ENCODE measurements at places on chromosomes 4 and X.

DNA sequence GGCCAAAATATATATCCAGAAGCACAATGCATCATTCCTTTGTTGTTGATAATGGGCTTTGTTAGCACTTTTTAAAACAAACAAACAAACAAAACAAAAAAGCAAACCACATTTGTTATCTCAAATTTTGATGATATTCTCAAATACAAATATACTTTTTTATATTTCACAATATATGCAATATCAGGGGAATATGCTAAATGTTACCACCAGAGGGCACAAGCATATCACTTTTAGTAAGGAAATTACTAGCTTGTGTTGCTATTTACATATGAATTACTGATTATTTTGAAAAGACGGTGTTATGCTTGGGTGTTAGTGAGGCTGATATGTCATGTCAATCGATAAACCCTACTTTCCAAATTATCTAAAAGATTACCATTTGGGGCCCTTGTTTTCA lies 29.1 kb downstream of the RIPPLY1 start:
- no peak for DNase-seq
- H3K36me3 ChIP-seq: no peaks in the 10 kb centered on the region
- H3K4me3 ChIP-seq: no peak overlapping the region
- H3K27me3 ChIP-seq: peaks cover 7% of the 10 kb centered on the region
- no peak overlapping the region for H3K27ac ChIP-seq
- no peaks in the 10 kb centered on the region for H3K4me1 ChIP-seq

DNA sequence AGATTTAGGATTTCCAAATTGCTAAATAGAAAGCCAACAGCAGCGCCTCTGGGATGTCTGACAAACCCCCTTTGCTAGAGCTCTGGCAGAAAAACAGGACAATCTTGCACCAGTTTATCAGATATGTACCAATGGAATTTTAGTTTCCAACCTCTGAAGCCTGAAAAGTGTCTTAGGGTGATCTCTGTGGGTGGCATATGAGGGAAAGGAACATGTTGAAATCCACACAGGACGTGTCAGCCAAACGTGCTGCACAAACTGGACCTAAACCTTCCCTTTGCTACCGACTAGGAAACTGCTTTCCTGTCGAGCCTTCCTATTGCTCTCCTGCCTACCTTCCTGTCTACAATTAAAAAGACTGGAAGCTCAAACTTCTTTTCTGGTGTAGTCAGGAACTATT lies 53.5 kb downstream of the REELD1 start:
- H3K36me3 ChIP-seq: peaks cover 1% of the 10 kb centered on the region
- no peaks in the 10 kb centered on the region for H3K4me1 ChIP-seq
- no peak overlapping the region for H3K4me3 ChIP-seq
- no peak for DNase-seq
- H3K27ac ChIP-seq: no peak overlapping the region

- peaks cover 57% of the 10 kb centered on the region for H3K27me3 ChIP-seq
- H3K4me1 ChIP-seq: peaks cover 13% of the 10 kb centered on the region
- H3K27ac ChIP-seq: no peak overlapping the region
- no peaks in the 10 kb centered on the region for H3K36me3 ChIP-seq
- peak; percentile 18 for DNase-seq
Observed at GRCh38 chrX:125203737-125204578, 115.7 kb upstream of the TEX13C start.

DNA sequence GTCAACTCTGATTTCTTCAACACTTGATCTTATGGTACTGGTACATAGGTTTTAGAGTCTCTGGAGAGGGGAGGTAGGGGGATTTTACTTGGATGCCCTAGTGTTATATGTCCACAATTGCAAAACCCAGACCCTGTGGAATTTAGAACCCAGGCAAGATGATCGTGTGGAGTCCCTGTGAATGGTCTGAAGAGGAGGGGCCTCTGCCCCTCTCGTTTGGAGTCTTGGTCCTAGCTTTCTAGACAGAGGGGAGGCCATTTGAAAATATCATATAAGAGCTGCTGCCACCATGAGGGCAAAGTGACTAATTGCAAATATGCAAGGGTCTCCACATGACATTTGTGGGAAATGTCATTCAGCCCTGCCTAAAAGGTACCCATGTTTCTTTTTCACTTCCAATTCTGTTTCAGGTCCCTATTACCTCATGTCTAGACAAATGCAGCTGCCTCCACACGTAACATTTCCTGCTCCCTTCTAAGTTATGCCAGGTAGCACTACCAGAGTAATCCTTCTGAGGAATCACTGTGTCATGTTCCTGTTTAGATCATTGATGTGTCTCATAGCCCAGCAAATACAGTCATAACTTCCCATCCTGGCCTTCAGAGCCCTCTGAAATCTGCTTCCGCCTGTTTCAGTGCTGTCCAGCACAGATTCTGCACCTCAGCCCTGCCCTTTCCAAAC lies 126.8 kb downstream of the KLHL8 start:
- H3K27me3 ChIP-seq: no peaks in the 10 kb centered on the region
- peaks cover 2% of the 10 kb centered on the region for H3K36me3 ChIP-seq
- DNase-seq: peak; percentile 17
- peak overlapping the region; percentile 7 for H3K27ac ChIP-seq
- no peak overlapping the region for H3K4me3 ChIP-seq

GRCh38 chr4:4455210-4455865 lies 68.4 kb downstream of the NSG1 start:
- peaks cover 16% of the 10 kb centered on the region for H3K36me3 ChIP-seq
- peaks cover 8% of the 10 kb centered on the region for H3K4me1 ChIP-seq
- H3K27ac ChIP-seq: no peak overlapping the region
- no peaks in the 10 kb centered on the region for H3K27me3 ChIP-seq
